ENCODE measurements at places on chromosomes 1 and 21.

GRCh38 chr1:39266269-39266668, 61.8 kb downstream of the MACF1 start:
- DNase-seq = no peak

- no peak for DNase-seq
Observed at GRCh38 chr1:115839029-115839678, 1.8 kb downstream of the NHLH2 start.

GRCh38 chr1:183604038-183604808, 14.0 kb upstream of the NCF2 start:
- DNase-seq = no peak

GRCh38 chr1:217907504-217907903, 276.4 kb downstream of the SPATA17 start:
- DNase-seq = no peak

GRCh38 chr1:15937146-15937545, 38.8 kb downstream of the ZBTB17 start:
- no peak for DNase-seq

DNA sequence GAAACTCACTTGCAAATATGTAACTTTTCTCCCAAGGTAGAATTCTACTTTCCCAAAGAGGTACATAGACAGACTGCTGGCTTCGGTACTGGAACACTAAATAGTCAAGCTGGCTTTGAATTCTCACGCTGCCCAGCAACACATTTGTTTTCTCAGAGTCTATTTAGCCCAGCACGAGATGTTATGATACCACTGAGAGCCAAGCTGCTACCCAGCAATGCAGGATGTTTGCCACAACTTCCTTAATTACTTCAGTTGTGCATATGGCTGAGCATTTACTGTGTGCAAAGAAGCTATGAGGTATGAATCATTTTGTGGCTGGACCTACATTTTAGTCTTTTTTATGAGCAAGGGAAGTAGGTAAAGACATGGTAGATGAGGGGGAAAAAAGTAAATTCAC, 793.2 kb downstream of the PLA2G4A start:
- DNase-seq = no peak

DNA sequence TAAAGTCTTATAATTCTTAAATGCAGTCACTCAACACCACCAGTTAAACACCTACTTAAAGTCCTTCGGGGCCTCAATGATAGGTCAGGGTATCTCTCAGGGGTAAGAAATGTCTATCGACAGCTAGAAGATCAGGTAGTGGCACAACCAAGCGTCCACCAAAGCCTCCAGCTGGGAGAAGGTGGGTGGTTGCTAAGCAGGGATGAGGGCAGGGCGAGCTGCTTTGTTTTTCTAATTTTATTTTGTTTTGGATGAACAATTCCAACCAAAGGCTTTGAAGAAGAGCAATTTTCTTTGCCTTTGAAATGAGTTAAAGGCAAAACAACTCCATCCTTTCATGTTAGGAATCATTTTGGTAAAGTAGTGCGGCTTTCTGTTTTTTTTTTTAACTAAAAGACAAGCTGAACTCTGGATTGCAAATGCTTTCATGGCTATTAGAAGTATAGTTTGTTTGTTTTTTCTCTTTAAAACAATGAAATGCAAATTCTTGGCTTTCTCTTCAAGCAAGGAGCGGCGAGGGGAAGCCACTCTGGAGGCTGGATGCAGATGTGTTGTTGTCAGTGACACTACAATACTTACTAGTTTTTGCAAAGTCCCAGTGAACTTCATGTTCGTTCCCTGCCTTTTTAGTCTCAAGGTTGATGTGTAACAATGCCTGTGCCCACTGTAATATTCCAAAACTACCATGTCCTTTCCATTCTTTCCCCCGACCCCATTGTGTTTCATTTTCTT, 106.0 kb downstream of the MRPS6 start:
- DNase-seq = no peak

DNA sequence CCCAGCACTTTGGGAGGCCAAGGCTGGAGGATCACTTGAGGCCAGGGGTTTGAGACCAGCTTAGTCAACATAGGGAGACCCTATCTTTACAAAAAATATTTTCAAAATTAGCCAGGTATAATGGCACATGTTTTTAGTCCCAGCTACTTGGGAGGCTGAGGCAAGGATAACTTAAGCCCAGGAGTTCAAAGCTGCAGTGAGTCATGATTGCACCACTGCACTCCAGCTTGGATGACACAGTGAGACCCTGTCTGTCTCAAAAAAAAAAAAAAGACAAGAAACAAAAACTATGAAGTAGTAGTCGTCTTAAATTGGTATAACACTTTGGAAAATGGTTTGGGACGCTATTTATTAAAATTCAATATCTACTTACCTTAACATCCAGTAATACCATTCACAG, 7.7 kb downstream of the AIM2 start:
- DNase-seq = peak; percentile 44

GRCh38 chr1:156073110-156073687, 9.1 kb downstream of the MEX3A start:
- DNase-seq = no peak

DNA sequence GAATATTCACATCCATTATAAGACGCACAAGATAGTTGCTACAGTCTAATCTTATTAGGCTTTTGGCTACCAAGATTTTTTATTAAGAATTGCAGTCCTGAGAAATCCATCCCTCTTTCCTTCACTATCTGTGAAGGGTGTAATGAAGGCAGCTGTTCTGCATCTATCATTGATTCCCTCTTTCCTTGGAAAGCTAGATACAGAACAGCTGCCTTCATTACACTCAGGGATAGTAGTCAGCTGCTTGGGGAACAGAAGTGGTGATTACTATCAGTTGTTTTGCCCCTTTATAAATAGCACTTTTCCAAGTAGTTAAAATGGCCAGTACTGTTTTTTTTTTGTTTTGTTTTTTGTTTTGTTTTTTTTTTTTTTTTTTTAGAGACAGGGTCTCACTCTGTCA, 70.2 kb downstream of the IARS2 start:
- DNase-seq = no peak

DNA sequence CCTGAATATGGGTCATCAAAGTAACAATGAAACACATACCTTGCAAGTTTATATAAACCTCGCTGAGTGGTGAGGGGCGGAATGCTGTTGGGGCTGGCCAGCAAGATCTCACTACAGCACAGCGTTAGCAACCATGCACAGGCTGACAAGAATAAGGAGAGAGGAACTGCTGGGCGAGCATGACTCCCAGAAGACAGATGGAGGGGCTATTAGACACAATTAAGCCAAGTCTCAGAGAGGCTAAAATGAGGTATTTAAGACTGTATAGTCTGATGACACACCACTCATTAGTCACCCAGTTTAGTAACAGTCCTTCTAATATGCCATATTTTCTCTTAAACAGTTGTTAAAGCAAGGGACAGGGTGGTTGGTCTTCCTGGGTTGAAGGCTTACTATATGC, 340.2 kb upstream of the NR5A2 start:
- DNase-seq = no peak

DNA sequence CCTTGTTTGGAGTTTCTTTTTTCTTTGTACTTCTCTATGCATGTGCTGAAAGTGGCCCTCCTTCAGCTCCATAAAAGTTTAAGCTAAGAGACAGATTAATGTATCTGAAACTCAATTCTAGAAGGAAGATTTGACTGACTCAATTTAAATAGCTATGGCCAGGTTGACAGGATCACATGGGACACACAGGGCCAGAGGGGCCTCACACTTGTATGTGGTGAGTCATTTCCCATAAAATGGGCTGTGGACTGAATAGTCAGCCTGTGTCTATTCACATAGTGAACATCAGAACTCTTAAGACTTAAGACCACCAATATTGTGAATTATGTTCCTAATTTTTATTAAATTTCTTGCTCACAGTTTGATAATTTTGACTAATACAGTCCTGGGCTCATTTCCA, 45.7 kb upstream of the DEPDC1 start:
- DNase-seq = no peak

DNA sequence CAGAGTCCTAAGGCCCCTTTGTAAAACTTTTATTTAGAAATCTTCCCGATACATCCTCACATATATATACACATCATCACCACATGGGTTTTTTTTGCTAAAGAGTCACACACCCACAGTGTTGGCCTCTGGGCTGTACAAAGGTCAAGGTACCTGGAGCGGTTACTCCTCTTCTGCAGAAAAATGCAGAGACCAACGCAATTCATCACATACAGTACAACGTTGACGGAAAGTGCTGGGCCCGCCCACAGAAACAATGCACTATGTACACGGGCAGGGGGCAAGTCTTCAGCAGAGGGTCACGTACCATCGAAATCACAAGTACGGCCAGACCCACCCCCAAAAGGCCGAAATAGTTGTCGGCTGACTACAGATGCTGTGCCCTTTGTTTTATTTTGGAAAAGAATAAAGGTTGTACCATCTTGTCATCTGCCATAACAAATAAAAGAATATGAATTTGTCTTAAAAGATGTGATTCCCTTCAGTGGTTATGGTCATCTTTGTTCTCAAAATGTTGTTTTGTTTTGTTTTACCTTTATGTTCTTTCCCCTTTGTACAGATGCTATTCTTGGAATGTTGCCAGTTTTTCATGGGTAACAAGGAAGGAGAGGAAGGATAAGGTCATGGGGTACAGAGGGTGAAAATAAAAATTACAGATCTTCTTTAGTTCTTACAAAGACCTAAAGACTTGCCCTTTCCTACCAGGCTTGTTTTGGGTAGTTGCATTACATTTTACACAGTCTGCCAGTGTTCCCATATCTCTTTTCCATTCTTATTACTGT, 15.6 kb downstream of the TAL1 start:
- DNase-seq = no peak
